Stimulated activated CD4-positive, alpha-beta T cell treated with anti-CD3 and anti-CD28 coated beads, TNF-alpha, amount 100 ng/mL, for 24 hours (primary cell): ENCODE measurements at places on chromosomes 13 and 19.

GRCh38 chr19:10593820-10594637 is 6.9 kb upstream of the AP1M2 start:
- DNase-seq = no peak

DNA sequence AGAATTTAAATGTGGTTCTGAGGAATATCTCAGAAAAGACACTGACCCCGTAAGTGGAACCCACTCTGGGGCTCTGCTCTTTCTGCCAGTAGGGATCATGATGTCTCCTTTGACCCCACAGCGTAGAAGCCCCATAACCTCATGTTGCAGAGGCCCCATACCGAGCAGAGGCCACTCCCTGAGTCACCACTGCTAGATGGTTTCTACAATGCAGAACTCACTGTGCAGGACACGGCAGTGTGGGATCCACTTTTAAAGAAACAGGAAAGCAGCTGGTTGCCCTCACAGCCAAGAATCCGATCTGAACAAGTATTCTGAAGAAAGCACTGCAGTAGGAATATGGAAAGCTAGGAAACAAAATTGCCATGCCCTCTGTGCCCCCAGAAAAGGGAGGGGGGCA is 4.2 kb downstream of the SLC7A1 start:
- DNase-seq = no peak

DNA sequence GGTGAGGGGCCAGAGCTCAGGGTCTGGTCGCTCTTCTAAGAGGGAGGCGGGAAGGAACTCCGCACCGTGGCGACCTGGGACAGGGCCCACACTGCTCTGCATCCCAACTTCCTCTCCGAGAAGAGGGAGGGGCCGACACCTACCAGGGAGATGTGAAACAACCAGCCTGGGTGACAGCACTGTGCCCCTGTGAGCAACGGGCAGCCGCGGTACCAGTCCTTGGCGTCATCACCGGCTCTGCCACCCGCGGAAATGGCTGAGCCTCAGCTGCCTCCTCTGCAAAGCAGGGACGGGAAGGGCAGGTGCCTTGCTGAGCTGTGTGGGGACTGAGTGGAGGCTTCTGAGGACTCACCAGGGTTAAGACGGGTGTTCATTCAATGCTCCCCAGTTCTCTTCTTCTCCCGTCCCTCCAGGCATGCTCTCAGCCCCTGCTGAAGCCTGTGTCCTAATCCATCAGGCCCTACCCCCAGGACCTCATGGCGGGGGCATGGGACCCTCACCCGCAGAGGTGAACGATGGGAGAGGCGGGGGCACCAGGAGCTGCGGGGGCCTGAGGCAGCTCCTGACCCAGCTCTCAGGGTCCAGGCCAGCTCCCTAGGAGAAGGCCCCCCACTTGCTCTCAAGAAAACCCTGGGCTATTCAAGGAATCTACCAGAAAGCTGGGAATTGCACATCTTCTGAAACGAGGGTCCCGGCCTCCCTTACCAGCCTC is 9.3 kb downstream of the ZNF787 start:
- DNase-seq = peak; percentile 46

DNA sequence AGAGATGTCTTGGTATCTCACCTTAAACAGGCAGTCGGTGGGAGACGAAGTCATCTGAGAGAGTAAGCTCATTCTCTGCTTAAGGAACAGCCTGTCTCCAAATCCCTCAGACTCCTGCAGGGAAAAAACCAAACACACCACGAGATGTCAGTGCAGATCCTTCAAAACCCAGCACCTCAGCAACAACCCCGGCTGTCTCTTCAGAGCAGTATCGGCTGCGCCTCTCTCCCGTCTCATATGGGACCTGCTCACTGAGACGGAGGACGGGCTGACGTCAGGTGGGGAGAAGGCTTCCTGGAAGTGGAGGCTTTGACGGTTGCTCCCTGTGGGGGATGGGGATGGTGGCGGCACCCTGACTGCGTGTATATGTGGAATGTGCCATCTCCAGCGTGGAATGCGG is 43.6 kb downstream of the ANKRD27 start:
- DNase-seq = no peak

- DNase-seq = no peak
Observed at GRCh38 chr13:25324100-25324499, 22.7 kb downstream of the NUP58 start.

GRCh38 chr13:36559375-36559774 is 114.4 kb upstream of the SERTM1 start:
- no peak for DNase-seq

- DNase-seq = peak; percentile 88
Observed at GRCh38 chr19:40613690-40614621, 12.8 kb downstream of the LTBP4 start.

GRCh38 chr19:15453091-15453578 is 3.4 kb upstream of the WIZ start:
- no peak for DNase-seq

DNA sequence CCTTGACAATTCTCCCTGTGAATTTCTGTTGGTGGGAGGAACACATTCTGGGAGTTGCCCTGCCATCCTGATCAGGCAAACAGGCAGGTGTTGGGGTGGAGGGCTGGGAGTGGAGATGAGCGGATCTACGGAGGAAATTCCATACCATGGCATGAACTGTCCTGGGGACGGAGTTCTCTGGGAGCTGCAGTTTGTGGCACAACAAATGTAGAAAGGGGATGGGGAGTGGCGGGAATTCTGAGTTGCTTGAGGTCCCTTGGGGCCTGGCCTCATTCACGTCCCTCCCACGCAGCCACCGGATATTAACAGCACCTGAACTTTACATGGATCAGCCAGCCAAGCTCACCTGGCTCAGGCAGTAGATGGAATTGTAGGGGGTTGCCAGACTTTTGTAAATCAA is 70.0 kb downstream of the CHST8 start:
- no peak for DNase-seq

DNA sequence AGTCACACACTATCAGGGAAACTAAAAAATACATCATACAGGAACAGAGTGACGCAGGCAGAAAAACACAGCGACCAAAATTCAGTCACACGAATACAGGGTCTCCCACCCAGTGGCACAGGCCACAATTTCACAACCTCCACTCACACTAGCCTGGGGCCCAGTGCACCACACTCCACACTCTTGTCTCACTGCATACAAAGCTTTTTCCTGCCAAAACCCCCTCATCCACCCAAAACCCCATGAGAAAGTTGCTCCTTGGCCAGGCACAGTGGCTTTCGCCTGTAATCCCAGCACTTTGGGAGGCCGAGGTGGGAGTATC is 1.2 kb downstream of the S1PR5 start:
- DNase-seq = no peak

GRCh38 chr13:106573868-106574267 is 5.9 kb upstream of the ARGLU1 start:
- no peak for DNase-seq

DNA sequence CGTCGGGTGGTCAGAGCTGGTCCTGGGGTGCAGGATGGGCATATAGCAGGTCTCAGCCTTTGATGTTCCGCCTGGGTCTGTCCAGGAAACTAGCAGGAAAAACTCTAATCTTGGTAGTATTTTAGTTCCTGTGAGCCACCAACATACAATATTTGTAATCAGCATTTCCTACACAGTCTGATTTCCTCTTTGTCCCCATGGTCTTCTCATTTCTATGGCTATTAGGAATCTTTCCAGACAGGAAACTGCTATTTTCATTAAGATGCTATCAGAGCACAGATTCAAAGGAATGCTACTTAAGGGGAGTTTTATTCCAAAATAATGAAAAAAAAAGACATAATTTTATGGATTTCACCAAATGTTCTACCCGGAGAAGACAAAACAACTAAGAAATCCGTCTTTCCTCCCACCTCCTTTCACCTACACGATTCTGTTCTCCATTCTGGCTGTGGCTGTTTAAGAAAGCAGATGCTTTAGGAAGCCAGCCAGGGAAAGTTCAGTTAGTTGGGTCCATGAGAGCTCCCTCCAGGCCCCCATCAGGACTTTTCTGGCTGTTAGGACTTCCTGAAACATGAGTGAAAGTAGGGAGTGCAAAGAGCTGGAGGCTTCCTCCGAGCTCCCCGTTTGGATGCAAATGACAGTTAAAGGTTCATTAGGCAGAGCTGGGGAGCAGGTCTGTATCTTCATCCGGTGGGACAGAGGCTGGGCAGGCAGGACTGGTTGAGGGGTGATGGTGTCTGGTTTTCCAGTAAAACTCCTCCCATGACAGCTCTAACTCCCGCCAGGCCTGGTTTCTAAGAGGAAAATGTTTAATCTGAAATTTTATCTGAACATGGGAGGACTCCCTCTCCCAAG is 36.3 kb downstream of the SHISA2 start:
- DNase-seq = no peak

DNA sequence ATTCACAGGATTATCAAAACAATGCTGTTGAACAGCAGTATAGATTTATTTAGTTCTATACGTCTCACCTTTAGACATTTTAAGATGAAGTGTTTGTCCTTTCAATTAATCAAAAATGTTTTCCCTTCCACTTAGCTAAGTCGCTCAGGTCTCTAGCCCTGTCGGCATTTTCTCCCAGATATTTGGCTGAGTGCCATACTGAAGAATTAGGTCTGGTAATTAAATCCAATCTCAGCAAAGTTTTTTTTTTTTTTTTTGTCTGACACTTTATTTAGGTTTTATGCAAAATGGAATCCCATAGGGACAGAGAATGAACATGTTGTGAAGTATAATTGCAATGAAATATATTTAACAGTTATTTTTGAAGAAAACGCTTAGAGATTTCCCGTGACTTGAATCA is 44.1 kb downstream of the RFC3 start:
- DNase-seq = no peak

DNA sequence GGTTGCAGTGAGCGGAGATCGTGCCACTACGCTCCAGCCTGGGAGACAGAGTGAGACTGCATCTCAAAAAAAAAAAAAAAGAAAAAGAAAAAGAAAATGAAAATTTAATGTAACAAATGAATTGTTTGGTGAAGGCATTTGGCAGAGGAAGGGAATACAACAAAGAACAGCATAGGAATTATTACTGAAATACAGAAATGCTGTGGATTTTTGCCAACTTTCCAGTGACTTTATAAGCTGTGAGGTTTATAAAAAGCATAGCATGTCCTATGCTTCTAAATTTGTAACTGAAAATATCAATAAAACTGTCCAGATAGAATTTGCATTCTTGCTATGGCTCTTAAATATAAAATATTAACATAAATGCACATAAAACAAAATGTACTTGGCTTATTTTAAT is 112.9 kb upstream of the IRS2 start:
- DNase-seq = no peak

DNA sequence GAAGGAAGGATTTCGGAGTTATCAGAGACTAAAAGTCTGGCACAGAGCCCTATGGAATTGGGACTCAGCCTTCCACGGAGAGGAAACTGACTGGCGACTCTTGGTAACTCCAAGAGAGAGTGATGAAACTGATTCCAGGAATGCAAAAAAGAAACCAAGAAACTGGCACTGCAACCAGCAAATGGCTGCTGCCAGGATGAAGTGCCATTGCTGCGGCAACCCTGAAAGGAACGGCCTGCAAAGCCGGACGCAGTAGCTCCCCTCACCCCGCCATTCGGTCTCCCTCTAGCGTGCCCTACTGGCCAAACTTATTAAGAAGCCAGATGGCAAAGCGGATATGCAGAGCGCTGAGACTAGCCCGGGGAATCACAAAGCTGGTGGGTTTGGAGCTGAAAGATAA is 236.0 kb downstream of the PCDH9 start:
- DNase-seq = no peak

DNA sequence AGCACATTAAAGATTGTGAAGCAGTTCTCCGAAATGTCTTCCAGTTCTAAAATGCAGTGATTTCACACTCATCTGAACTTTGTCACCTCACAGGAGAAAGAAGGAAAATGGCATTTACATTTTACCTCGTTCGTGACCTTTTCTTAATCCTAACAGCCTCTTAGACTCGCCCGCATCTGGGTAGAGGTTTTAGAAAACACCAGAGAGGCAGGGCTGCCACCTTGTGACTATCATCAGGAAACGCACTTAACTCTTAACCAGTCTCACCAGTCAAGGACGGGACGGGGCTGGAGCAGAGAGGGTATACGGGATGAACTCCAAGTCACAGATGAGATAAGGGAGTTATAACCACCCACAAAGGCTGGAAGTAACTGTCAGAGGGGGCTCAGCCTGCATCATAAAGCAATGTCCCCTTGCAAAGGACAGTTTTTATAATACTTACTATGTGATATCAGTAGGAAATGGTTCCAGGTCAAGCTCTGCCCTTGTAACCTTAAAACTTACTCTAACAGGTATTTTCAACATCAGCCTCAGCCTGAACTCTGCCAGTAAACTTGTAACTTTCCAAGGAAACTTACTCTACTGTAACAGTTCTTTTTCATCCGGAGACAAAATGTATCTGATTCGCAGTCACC is 8.6 kb upstream of the CEACAM6 start:
- peak; percentile 28 for DNase-seq

DNA sequence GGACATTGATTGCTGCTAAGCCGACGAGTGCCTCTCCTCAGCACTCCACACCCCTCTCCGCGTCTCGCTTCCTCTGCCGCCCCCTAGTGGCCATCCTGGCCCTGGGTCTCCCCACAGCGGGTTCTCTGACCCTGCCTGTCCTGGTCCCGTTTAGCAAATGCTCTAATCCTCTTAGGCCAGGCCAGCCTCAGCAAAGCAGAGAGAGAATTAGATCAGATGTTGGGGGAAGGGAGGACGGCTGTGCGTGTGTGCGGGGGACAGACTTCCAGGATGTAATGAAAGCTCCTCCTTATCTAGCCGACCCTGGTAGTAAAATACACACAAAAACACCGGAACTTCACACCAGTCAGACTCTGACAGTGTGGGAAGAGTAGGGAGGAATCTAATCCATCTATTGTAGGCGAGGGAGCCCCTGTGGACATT is 4.5 kb downstream of the TPRX2 start:
- peak; percentile 76 for DNase-seq
